ENCODE measurements at places on chromosomes 13 and 19.

GRCh38 chr19:49554701-49555181, 25.6 kb downstream of the NOSIP start:
- no peak for DNase-seq

DNA sequence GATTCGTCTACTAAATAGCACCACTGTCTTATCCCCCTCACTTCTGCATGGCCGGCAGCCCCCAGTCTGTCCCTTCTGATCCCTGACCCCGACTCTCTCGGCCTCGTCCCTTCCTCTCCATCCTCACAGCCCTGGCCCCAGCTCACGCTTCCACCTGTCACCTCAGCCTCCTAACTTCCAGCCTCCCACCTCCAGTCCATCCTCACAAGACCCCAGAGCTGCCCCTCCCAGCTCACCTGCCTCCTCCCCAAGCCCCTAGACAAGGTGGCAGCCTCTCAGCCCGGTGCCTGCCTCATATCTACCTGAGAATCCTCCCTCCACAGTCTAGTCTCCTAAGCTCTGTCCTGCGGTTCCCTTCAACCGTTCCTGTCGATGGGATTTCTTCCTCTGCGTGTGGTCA, 10.0 kb downstream of the KCNC3 start:
- DNase-seq: no peak

- DNase-seq: no peak
These were observed 154.9 kb upstream of the KLF12 start for GRCh38 chr13:74289107-74289506.

- no peak for DNase-seq
These were observed 900 bp downstream of the PPP1R13L start for GRCh38 chr19:45403781-45404556.

GRCh38 chr19:58551123-58551497, 3.8 kb downstream of the CHMP2A start:
- no peak for DNase-seq

DNA sequence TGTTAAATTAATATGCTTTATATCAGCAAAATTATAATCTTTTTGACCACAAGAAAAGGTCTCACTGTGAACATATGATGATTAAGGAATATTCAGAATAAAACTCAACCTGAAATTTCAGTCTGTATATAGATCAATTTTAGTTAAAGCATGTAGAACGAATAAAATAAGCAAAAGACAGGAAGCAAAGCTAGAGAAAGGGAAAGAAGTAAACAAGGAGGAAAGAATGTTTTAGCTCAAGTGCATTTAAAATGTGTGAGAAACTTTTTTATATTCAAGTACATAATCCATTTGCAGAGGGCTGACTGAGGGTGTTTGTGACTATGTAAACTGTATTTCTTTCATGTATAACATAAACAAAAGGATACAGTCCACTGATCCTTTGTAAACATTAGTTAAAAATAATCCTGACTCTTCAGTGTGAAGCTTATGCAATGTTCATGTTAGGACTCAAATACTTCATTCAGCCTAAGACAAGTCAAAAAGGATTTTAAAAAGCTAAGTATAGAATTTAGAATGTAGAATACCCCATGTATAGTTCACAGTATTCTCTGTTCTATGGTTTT, 472.1 kb downstream of the DIAPH3 start:
- DNase-seq: no peak

DNA sequence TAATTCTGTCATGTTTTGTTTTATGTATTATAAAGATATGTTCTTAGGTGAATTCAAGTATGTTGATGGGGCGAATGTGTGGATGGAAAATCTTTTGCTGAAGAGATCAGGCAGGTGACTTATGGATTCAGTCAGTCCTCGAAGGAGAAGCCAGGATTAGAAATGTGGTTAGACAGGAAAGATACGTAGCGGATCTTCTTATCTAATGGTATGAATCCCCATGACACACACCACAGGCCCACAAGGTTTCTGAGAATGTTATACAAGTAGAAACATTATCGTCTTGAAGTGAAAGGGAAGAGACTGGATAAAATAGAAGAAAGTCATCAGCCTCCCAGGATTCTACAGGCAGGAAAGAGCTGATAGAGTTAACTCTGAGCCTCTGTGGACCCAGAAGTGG, 69.0 kb upstream of the RFXAP start:
- DNase-seq: no peak

DNA sequence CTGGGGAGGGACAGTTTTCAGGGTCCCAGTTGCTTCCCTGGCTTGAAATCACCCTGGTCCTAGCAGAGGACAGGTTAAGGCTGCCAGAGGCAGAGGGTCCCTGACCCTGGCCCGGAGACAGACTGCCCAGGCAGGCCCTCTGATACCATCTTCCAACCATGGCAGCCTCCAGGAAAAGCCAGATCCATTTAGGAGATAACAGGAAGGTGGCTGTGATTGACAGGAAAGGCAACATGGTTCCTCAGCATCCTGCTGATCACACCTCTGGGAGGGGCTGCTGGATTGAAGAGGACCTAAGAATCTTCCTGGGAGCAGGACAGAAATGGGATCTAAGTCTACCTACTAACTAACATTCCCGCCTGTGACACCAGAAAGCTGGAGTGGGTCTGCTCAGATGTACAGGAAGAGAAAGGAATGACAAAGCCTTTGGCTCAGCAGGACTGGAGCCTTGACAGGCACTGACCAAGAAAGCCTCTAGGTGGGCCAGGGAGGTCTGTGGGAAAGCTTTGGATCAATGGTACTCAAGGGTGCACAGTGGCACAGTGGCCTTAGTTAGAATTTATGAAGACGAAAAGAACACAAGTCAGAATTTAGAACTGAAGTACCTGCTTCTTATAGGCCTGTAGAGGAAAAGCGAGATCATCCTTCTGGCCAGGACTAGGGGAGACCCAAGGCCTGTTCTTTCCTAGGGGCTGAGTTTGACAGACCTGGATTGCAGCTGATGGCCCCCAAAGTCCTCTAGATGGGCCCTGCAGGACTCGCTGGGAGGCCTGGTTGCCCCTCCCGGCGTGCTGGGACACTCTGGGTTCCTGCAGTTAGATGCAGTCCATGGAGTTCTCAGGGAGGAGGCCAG, 2.3 kb upstream of the PRKACA start:
- DNase-seq: no peak

GRCh38 chr19:55344444-55344843, 4.8 kb downstream of the KMT5C start:
- no peak for DNase-seq

- no peak for DNase-seq
These were observed 460.0 kb upstream of the ZNF507 start for GRCh38 chr19:31885280-31885853.

GRCh38 chr13:100872761-100873160, 198.2 kb upstream of the TMTC4 start:
- DNase-seq: no peak

GRCh38 chr13:113502686-113503085, 12.2 kb upstream of the DCUN1D2 start:
- DNase-seq: no peak

DNA sequence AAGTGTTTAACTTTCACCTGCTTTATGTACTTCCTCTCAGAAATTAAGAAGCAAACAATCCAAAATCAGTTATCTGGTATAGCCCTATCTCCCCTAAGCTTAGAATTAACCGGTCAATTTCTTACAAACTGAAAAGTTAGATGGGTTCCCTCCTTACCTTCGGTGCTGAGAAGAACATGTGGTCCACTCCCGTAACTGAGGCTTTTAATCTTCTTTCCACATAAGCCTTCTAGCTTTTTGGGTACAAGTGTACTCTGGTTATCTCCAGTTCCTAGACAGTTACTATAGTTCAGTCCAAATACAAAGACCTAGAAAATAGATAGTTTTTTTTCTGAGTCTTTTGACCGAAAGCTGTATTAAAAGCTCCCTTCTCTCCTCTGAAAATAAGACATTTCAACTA, 18.9 kb downstream of the RCBTB1 start:
- no peak for DNase-seq

DNA sequence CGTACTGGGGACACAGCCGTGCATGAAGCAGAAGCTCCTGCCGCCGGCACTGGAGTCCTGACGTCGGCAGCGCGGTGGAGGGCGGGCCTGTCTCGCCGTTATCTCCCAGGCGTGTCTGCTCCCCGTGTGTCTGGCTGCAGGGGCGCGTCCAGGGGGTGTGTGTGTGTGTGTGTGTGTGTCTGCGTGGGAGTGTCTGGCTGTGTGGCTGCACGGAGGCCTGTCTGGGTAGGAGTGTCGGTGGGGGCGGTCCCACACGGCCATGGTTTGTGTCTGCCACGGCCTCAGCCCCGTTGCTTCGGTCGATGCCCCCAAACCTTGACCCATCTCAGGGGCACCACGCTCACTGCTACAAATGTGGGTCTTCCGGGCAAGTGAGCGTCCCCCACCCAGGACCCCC, 18.3 kb downstream of the ARID3A start:
- DNase-seq: no peak

DNA sequence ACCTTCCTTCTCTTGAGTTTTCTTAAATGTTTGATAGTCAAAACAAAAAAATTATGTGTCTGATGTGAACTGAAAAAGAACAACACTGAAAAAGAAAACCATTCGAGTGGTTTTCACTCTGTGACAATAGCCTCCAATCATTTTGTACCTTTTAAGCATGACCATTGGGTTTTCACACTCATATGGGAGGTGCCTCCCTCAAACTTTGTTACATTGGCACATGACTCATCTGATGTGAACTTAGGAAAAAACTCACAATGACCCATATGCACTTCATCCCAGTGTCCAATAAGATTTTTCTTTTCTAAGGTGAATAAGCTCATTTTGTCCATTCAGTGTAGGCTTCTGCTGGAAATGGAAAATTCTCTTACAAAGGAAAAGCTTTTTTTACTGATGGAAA, 66.6 kb upstream of the XPO4 start:
- DNase-seq: no peak

- no peak for DNase-seq
These were observed 61.1 kb downstream of the PIBF1 start for GRCh38 chr13:72842991-72843390.

GRCh38 chr19:46303691-46304397, 7.0 kb downstream of the HIF3A start:
- no peak for DNase-seq

GRCh38 chr13:45368571-45368970, 27.6 kb upstream of the TPT1 start:
- DNase-seq: no peak

GRCh38 chr19:7975037-7975436, 30.4 kb downstream of the ELAVL1 start:
- DNase-seq: no peak

GRCh38 chr13:32300920-32301319, 14.2 kb downstream of the ZAR1L start:
- no peak for DNase-seq

DNA sequence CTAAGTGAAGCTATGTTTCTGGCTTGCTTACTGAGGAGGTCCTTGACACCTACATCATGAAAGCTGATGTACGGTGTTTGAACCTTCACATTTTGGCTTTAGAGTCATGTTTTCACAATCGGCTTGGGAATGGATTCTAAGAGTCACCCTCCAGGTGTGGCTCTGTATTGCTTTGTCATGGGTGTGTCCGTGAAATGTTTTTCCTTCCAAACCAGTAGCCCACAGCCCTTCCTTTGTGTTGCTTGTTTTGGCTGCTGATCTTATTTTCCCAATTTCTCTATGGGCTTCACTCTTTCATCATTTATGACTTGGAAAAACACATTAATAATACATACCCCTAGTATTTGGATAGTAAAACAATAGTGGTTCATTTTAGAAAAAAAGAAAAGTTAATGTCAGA, 240.6 kb downstream of the GGACT start:
- DNase-seq: no peak

GRCh38 chr13:30038884-30039283, 188.5 kb upstream of the UBL3 start:
- DNase-seq: peak; percentile 87

- DNase-seq: no peak
These were observed 329.3 kb downstream of the FGF9 start for GRCh38 chr13:22000191-22000590.

- DNase-seq: no peak
These were observed 242.1 kb downstream of the FGF9 start for GRCh38 chr13:21913010-21913409.

DNA sequence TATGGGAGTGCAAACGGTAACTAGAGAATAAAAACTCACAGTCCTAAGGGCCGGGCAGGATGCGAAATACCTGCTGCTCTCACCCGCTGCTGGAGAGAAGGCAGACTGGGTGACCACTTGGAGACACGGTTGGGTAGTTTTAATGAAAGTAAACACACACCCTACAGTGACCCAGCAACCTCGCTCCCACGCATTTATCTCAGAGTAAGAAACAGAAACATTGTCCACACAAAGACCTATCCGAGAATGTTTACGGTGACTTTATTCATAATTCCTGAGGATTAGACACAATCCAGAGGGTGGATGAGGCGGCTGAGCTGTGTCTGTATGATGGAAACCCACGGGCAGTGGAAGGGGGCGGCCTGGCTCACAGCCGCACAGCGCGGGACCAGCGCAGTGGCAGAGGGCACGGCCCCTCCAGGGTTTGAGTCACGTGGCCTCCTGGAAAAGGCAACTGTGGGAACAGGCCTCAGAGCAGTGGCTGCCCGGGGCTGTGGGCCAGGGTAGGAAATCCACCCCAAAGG, 73.5 kb upstream of the C13orf46 start:
- no peak for DNase-seq

GRCh38 chr19:35429698-35430408, 18.2 kb upstream of the FFAR2 start:
- DNase-seq: no peak

GRCh38 chr19:58570770-58571574, 2.2 kb downstream of the MZF1 start:
- DNase-seq: no peak

DNA sequence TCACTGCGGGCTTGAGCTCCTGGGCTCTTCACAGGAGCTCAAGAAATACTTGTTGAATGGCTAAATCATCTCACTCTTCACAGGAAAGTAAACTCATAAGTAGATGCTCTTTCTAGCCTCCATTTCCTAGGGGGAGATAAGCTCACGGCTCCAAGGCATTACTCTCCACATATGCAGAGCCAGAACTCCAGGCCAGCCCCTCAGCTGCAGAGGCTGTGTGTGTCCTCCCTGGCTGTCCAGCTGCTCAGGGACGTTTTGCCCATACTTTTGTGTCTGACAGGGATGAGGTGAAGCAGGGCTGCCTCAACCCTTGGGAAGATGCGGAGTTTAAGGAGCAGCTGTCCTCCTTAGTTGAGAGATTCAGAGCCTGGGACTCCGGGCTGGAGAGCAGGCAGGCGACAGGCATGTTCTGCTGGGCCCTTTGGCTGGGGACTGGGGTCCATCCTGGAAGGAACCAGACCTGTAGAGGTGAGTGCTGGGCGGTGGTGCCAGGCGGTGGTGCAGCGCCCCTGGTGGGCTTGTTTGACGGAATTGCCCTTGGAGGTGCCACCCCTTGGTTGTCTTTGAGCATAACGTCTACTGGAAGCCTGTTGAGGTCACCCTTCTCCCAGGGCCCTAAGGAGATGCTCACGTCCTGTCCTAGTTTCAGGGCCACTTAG, 20.5 kb upstream of the SLC15A1 start:
- no peak for DNase-seq

DNA sequence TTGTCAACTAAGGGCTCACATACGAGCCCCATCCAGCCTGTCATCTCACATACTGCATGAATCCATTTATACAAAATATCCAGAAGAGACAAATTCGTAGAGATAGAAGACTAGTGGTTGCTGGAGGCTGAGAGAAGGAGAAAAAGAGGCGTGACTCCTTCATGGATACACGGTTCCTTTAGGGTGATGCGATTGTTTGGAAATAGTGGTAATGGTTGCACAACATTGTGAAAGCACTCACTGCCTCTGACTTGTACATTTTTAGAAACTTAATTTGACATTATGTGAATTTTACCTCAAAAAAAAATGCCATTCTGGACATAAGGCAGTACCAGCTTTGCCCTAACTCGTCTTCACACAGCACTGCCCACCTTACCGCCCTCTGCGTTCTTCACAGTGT, 27.3 kb downstream of the IGFL1 start:
- no peak for DNase-seq
